Germinal center (tissue), 1 donor: ENCODE measurements at places on chromosomes 5 and 9.

- DNase-seq, result no peak
These were observed 22.8 kb upstream of the ZNF618 start for GRCh38 chr9:113853333-113853732.

- no peak for DNase-seq
These were observed 472.8 kb downstream of the DMRTA1 start for GRCh38 chr9:22919423-22919822.

DNA sequence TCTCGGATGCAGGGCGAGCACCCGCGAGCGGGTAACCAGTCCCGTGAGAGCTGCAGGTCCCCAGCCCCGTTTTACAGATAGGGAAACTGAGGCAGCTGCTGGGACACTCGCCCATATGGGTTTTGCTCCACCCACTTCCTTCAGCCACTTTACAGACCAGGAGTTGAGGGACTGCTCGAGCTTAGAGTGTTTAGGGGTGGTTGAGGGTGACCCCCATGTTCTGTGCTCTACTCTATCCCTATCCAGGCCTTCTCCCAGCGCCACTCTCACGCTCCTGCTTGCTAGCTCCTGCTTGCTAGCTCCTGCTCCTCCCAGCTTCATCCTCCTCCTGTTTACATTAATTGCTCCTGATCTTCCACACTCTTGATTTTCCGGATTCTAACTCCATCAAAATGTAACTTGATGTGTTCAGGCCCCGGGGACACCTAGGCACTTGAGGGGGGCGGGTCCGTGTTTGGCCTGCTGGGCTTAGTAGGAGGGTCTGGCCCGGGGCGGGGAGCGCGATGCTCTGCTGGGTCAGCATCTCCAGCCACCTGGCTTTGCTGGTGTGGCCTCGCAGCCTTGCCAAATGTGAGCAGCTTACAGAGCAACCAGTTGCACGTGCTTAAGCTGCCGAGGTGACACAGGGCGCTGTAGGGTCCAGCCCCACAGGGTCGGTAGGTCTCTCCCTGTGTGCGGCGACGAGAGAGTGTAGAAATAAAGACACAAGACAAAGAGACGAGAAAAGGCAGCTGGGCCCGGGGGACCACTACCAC is 1.5 kb upstream of the PTGES2 start:
- DNase-seq, result no peak

DNA sequence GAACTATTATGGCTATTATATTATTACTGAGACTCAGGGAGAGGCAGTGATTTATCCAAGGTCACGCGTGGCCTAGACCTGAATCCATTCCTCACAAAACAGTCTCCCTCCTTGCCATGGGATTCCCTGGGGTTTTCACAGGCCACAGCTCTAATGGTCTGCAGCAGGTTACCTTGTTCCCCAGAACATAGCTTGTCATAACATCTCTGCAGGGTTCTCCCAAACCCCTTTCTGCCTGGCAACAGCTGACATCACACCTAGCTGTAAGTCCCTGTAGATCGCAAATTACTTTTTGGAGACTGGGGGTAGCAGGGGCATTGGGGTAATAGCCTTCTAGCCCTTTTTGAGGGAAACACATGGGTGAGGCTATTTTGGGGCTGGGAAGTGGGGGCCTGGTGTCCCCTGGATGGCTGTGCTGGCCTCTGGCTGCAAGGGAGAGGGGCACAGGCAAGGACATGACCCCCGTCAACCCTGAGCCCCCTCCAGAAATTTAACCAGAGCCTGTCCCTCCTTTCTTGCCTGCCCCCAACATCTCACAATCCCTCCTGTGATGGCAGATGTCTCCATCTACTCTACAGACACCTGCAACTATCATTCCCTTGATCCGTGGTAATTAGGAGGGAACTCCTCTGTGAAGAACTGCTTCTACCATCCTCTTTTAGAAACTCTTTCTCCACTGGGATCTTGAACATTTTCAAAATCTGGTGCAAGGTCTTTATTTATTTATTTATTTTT is 1.3 kb downstream of the CD74 start:
- peak; percentile 74 for DNase-seq

- DNase-seq, result no peak
These were observed 19.9 kb downstream of the NEURL1B start for GRCh38 chr5:172660974-172661373.

DNA sequence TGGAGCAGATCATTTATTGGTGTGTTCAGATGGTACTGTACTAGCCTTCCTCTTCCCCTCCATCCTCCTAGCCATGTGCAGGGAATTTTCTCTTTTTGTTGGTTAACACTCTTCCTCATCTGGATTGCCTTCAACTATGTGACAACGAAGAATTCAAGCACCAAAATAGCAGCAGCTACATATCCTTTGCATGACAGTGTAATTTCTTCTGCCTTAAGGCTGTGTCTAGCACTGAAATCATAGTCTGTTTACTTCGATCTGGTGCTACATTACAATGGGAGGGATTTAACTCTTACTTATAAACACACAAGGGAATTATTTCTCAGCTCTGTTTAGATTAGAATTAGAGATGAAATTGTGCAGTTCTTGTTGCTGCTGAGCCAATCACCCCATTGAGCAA is 260.4 kb downstream of the ARL15 start:
- DNase-seq, result no peak

DNA sequence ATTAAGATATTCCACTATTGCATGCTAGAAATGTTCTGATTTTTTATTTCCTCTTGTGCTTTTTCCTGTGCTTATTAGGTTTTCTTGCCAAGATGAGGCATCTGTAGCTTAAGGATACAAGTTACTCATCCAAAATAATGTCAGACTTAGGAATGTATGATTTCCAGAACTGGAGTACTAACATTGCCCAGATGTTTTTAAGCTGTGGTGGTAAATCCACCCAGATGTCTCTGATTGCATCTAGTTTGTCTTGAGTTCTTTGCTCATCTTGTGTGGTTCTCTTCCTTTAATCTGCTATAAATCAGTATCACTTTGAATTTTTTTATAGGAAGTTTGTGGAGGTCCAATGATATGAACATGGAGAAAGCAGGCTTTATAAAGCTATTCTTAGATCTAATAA is 337.5 kb upstream of the ZNF608 start:
- no peak for DNase-seq

DNA sequence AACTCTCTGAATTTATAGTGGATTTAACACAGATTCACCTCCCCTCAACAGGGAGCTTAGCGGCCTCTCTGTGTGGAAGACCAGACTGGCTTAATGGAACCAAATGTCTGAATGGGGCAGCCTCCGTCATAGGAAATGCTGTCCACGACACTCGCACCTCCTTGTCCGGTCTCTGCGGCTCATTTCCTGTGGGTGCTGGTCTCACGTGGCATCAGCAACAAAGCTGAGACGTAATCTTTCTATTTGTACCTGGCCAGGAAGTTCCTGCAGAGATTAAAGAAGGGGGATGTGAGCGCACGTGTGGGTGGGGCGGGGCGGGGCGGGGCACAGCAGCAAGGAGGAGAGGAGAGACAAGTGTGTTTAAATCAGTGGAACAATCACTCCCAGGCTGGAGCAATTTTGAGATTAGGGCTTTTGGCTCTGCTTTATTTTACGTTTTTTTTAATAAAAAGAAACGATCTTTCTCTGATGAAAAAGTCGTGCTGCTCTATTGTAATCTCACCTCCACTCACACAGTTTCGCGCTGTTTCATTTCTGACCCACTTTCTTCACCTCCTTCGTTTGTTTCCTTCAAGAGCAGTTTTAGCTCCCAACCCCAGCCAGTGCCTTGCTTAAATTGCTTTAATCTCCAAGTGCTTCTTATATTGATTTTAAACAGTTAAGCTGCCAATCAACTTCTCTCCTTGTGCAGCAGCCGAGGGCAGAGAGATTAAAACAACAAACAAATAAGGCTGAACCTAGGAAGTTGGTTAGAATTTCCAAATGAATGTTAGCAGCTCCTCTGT is 132.2 kb upstream of the ASTN2 start:
- DNase-seq, result no peak

- no peak for DNase-seq
These were observed 114.8 kb downstream of the GNAQ start for GRCh38 chr9:77916820-77917219.

GRCh38 chr5:90861843-90862586 is 303.4 kb downstream of the ADGRV1 start:
- no peak for DNase-seq

- no peak for DNase-seq
These were observed 4.1 kb downstream of the NFIL3 start for GRCh38 chr9:91419222-91420191.

DNA sequence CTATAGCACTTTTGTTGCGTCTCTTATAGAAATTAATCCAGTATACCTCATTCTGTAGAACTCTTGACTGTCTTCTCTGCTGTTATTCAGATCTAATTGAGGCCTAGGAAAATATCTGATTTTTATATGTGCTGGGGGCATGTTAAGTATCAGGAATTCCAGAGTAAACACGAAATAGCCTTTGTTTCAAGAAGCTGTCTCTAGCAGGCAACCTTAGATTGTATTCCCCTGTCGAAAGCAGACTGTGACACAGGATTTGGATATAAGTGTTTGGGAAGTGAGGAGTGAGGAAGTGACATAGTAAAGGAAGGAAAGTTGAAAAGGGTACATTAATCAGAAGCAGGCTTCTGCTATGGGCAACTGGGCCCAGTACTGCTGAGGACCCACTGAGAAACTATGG is 72.1 kb upstream of the RASA1 start:
- no peak for DNase-seq

- DNase-seq, result no peak
These were observed 57.7 kb downstream of the MAPKAP1 start for GRCh38 chr9:125649315-125649714.

- DNase-seq, result no peak
These were observed 199.8 kb downstream of the LRRC70 start for GRCh38 chr5:62778316-62779009.

DNA sequence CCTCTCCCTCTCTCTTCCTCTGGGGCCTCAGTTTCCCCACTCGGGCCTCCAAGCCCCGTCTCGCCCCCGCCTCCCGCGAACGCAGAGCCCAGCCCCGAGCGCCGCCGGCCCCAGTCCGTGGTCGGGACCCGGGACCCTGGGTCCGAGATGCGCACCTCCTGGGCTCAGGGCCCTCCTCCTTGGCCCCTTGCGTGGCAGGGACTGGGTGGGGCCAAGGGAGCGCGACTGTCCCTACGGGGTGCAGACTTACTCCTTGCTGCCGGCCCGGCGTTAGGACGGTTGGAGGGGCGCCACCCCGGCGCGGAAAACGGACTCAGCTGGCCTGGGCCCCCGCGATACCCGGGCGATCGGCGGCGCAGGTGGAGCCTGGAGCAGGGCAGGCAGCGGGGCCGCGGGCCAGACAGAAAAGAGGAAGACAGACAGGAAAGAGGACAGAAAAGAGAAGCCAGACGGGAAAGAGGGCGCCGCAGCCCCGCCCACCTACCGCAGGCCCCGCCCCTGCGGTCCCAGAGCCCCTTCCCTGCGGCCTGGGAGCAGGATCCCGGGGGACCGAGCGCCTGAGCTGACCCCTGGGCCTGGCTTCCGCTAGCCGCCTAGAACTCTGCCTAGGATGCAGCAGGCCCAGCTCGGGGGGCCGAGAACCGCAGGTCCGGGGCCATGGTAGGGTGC is at the start of gene GBGT1:
Gene GBGT1, minus strand, starts transcription at position 411 of the 669 bp plus-strand sequence. CDS start 1,502 bp downstream, outside the sequence.
- peak; percentile 84 for DNase-seq
